HT1080 (cell line): ENCODE measurements at places on chromosomes 3 and 15. TPM values are rescaled to one million over a fixed set of nuclear protein-coding genes. Genes with fewer than 3 reads are reported as not detected.

SCG5 gene
- total RNA-seq = 36.1 and 46.9 TPM in 2 replicates

SGO1 gene
- 15.9 and 18.2 TPM in 2 replicates for total RNA-seq

MME gene
- total RNA-seq = 186 and 228 TPM in 2 replicates

CHRNB4 gene
- not detected in 2 replicates for total RNA-seq

RBPMS2 gene
- 0.14 TPM in 1 of 2 replicates, not detected in the other for total RNA-seq

RAB8B gene
- total RNA-seq = 10.8 and 15.7 TPM in 2 replicates

SYNM gene
- total RNA-seq = 0.82 and 0.94 TPM in 2 replicates

PCSK6 gene
- 15.1 and 19.8 TPM in 2 replicates for total RNA-seq

EPHA6 gene
- 0.10 and 0.79 TPM in 2 replicates for total RNA-seq

PLSCR5 gene
- not detected in 2 replicates for total RNA-seq
